Daoy (cell line): ENCODE measurements at places on chromosomes 5 and 9. TPM values are rescaled to one million over a fixed set of nuclear protein-coding genes. Genes with fewer than 3 reads are reported as not detected.
A peak's percentile ranks its signal among the peaks of the same experiment; 100 is the strongest.

GRCh38 chr5:97002983-97003382 lies 67.1 kb downstream of the LNPEP start:
- no peak for DNase-seq

GRCh38 chr5:178690208-178690607 lies 40.3 kb downstream of the ZNF354A start:
- DNase-seq: peak; percentile 75

DNA sequence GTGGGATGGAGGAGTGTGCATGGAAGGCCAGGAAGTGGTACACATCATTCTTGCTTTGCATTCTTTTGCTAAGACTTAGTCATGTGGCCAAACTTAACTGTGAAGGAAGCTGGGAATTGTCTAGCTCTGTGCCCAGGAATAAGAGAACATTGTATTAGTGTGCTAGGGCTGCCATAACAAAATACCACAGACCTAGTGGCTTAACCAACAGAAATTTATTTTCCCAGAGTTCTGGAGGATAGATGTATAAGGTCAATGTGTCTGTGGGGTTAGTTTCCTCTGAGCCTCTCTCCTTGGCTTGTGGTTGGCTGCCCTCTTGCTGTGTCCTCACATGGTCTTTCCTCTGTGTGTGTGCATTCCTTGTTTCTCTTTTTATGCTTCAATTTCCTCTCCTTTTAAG lies 32.4 kb downstream of the NNT start:
- no peak for DNase-seq

DNA sequence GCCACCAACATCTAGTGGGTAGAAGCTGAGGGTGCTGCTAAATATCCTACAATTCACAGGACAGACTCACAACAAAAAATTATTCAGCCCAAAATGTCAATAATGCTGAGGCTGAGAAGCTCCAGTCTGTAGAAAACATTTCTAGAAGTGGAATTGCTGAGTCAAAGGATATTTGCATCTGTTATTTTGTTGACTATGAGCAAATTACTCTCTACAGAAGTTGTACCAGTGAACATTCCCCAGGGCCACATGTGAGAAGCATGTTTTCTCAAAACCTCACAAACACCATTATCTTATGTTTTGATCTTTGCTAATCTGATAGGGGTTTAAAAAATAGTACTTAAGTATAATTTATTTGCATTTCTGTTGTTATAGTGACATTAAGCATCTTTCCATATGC lies 15.4 kb downstream of the ITK start:
- DNase-seq: no peak

GRCh38 chr9:122263699-122264349 lies 816 bp downstream of the RBM18 start:
- no peak for DNase-seq

DNA sequence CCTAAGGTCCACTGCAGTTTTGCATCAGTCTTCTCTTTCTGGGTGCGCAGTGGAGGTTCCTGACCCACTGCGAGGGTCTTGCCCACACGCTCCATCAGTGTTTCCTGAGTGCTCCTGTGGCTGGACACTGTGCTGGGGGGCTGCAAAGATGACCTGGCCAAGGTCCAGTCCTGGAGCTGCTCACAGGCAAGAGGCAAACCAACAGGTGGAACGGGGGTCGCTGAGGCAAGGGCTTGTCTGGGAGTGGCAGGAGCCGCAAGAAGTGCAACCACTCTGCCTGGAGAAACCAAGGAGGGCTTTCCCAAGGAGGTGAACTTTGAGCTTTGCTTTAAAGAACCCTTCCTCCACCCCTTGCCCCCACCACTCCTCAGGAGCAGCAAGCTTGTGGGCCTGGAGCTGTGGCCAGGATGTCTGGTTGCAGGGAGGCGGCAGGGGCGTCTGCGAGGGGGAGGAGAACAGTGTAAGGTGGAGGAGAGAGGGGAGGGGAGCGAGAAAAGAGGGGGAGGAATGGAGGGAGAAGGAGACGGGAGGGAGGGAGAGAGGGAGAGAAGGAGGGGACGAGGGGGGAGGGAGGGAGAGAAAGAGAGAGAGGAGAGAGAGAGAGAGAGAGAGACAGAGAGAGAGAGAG lies 444 bp upstream of the CPLX2 start:
- DNase-seq: no peak

GRCh38 chr5:51395666-51396356 lies 12.6 kb downstream of the ISL1 start:
- DNase-seq: no peak

DNA sequence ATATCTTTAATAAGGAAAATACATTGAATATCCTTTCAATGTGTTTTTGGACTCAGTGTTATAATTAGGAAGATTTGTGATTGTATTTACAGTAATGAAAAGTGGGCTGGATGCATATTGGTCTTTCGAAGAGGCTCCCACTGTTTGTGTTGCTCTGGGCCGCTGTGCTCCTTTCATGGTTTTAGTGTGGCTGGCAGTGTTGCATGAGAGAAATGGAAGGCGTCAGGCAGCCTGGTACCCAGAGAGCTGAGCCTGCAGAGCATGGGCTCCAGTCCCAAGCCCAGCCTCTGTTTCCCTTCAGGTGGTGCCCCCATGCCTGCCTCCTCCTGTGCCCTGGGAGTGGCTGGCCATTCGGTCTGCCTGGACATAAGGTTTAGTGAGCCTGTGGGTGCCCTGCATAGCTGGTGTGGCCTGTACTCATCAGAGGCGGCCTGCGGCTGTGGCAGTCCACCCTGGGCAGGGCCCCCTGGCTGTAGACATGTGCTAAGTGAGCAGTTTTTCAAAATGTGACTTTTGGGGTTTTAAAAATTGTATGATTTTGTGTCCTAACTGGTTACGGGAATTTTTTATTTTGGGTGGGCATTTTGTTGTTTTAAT lies 27.4 kb upstream of the FAM120AOS start:
- no peak for DNase-seq

DNA sequence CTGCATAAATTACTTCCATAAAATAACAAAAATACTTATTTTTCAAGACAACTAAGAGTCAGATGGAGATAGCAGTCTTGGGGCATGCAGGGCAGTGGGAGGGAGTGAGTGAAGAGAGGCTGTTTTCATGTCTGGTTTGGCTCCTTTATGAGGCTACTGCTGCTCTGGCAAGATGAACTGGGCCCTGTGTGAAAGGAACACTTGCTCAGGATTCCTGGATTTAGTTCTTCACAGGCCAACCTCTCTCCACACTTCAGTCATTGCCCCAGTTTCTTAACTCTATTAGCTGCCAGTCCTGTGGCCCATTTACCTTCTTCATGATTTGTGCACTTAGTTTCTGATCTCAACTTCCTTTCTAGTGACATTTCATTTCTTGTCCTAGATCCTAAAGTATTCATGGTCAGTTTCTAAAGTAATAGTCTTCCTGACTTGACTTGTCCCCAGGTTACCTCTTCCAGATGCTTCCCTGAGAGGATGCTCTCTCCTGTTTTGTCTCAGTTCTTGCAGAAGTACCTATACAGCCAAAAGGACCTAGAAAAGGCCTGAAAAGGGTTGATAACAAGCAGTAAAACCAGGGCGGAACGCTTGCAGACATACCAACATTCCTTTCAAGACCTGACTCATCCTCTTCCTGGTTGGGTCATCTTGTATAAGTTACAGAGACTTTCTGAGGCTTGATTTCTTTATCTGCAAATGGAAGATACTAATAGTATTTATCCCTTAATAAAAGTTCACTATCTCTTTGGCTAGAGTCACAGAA lies 77.0 kb upstream of the ZFAND5 start:
- DNase-seq: peak; percentile 89

- DNase-seq: no peak
These were observed 5.8 kb downstream of the ABITRAM start for GRCh38 chr9:108939975-108940374.

DNA sequence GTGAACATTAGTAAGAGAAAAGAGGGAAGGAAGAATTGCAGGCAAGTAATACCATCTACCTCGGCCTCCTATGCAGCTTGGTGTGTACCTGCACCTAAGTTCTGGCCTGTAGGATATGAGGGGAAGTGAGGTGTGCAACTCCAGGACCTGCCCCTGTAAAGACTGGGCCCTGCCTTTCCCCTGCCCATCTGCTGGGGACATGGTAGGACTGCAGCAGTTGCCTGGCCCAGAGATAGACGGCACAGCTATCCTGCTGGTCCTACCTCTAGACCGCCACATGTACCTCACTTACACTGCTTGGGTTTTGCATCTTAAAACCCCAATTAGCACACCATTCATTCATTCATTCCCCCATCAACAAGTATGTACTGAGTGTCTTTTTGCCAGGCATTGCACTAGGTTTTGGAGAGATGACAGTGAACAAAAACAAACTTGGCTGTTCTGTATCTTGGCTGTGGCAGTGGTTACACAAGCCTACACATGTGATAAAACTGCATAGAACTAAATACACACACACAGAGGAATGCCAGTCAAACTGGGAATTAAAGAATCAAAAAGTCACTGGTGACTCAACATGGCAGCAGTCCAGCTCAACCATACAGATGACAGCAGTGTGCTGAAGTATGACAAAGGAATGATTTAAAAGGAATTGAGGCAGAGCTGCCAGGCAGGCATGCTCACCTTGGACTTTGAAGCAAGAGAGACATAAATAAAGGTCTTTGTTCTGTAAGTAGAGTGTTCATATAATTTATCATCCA lies 23.3 kb upstream of the MGAT1 start:
- DNase-seq: peak; percentile 82

GRCh38 chr9:125272697-125273096 lies 11.1 kb downstream of the GAPVD1 start:
- DNase-seq: no peak

- peak; percentile 99 for DNase-seq
These were observed at the start of gene WHRN for GRCh38 chr9:114505187-114506081. Gene WHRN, minus strand, starts transcription at chr9:114505473. Its CDS starts 672 bp downstream, at chr9:114504801.

DNA sequence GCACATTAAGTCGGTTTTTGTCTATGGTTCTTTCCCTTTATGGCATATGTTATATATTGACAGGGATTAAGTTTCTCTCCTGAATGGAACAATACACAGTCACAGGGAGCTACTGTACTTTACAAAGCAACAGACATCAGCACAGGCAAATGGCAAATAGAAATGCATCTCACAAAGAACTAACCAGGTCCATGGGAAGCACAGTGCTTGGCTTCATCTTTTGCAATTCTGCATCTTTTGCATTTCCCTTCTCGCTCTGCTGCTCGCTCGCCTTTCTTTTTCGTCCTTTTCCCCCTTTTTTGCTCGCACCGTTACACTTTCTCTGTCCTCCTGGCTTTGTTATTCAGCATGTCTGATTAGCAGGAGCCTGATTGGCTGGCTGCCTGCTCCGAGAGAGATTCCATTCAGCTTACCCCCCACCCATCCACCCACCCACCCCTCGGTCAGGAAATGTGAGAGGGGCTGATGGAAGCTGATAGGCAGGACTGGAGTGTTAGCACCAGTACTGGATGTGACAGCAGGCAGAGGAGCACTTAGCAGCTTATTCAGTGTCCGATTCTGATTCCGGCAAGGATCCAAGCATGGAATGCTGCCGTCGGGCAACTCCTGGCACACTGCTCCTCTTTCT lies at the start of gene ADAMTSL1:
Gene ADAMTSL1, plus strand, starts transcription at position 502 of the 628 bp plus-strand sequence. Its CDS starts 80 bp downstream, at position 582.
- peak; percentile 80 for DNase-seq

DNA sequence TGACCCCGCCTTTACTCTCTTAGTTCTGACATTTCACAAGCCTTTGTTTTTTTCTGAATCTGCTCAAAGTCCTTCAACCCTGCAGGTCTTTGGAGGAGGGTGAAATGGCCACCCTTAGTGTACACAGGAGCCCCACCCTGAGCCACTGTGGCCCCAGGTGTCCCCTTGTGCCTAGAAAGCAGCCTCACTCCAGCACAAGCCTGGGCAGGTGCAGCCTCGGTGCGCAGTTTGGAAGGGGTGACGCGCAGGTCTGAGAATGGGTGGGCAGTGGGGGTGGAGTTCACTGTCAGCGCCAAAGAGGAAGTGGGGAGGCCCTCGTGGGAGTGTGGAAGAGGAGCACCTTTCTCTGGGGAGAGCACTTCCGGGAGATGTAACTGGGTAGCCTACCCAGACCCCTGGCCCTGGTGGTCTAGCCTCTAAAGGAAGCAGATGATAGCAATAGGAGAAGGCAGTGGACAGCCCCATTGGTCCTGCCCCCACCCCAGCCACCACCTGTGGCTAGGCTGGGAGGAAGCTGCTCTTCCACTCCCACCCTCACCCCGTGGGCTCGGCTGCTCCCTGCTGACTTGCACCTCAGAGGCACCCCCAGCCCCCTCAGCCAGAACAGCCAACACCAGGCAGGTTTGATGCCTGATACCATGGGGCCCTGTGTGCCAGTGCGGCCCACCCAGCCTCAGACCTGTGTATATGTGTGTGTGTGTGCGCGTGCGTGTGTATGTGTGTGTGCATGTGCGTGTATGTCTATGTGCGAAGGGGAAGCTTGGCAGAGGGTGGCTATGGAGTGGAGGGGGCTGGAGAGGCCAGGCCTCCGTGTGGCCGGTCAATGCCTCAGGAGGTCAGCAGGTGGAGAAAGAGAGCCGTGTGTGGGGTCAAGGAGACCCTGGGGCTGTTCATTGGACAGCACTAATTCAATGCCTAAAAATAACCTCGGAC lies 16.8 kb upstream of the DAB2IP start:
- DNase-seq: peak; percentile 56

- DNase-seq: no peak
These were observed 368.9 kb downstream of the TMEM161B start for GRCh38 chr5:87899721-87900131.

DNA sequence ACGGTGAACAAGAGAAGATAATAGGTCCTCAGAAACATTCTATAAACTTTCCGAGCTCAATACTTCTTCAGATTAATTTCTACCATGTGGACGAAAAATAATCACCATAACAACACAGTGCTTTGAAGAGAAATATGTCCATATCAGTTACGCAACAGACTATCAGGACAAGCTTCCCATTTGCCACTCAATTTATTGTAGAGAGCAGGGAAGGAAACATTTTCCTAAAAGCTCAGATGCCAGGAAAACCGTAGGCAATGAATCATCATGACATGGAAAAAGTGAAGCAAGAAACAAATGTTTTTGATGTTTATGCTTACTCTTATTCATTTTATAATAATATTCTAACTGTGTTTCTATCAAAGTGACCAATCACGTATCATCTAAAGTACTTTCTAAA lies 87.6 kb downstream of the S1PR3 start:
- DNase-seq: no peak

The DMRT3 gene
- not detected in 2 replicates for total RNA-seq

The FOXD1 gene
- total RNA-seq: 21.9 and 62.3 TPM in 2 replicates

The OSMR gene
- total RNA-seq: 5.5 and 5.7 TPM in 2 replicates

The CREB3 gene
- total RNA-seq: 97.9 and 104 TPM in 2 replicates

The SIT1 gene
- not detected in 2 replicates for total RNA-seq
